ENCODE measurements at places on chromosomes 13 and 19. TPM values are rescaled to one million over a fixed set of nuclear protein-coding genes. Genes with fewer than 3 reads are reported as not detected.
A peak's percentile ranks its signal among the peaks of the same experiment; 100 is the strongest.

GRCh38 chr13:99356262-99357091 lies 49.3 kb upstream of the GPR183 start:
- no peak for DNase-seq

GRCh38 chr13:37495046-37495445 lies 103.5 kb downstream of the POSTN start:
- no peak for DNase-seq

DNA sequence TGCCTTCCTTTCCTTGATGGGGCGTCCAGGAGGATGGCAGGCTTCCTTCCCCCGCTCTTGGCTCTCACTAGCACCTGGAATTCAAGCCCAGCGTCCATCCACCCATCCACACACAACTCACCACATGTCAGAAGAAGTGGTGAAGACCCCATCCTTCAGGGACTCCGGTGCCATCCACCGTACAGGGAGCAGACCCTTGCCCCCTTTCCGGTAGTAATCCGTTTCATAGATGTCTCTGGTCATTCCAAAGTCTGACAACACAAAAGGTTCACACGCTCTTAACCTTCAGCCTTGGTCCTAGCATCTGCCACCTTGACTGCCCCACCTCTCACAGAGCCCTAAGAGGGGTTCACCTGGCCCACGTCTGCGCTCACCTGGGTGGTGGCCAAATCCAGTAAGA lies 51.0 kb downstream of the ZNF557 start:
- DNase-seq, result no peak

DNA sequence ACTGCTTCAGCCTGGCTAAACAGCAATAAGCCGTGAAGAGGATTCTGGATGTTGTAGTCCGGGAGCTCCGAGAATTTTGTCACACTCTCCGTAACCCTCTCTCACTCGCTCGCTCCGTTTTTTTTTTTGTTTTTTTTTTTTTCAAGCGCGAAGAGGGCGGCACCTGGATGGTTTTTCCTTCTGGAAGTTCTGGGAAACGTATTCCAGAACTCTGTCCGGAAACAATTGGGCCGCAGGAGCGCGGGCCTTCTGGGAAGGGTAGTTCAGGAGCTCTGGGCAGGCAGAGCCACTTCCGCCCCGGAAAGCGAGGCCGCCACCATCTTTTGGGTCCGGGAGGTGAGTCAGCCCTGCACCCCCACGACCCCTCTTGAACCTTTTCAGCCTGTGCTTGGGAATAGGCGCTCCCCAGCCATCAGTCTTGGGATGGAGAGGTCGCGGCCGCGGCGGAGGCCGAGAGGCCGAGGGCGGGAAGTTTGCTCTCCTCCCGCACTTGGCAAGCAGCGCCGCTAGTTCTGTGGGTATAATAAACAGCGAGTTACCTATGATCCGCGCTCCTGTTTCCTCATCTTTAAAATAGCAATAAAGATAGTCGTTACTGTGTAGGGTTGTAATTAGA lies at the start of gene ZNF227:
ZNF227 (plus strand) TSS at position 283 of the 616 bp plus-strand sequence. CDS start 5,261 bp downstream, outside the sequence.
- DNase-seq, result peak; percentile 79

The RNF17 gene
- not detected for total RNA-seq

- no peak for DNase-seq
These were observed 367.2 kb downstream of the DNAJC15 start for GRCh38 chr13:43390619-43391018.

DNA sequence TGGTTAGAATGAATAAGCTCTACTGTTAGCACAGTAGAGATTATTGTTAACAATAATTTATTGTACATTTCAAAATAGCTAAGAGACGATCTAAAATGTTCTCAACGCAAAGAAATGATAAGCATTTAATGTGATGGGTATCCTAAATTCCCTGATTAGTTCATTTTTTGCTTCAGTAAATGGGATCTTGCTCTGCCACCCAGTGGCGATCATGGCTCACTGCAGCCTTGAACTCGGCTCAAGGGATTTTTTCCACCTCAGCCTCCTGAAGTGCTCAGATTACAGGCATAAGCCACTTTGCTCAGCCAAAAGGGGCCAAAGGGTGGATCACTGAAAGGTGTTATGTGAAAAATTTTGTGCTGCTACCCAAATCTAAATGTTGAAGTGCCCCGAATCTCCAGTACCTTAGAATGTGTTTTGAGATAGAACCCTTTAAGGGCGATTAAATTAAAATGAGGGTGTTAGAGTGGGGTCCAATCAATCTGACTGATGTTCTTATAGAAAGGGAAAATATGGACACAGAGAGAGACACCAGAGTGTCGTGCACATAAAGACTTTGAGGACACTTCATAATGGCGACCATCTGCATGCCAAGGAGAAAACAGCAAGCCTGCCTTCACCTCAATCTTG lies 31.5 kb upstream of the ZNF766 start:
- DNase-seq, result peak; percentile 46

DNA sequence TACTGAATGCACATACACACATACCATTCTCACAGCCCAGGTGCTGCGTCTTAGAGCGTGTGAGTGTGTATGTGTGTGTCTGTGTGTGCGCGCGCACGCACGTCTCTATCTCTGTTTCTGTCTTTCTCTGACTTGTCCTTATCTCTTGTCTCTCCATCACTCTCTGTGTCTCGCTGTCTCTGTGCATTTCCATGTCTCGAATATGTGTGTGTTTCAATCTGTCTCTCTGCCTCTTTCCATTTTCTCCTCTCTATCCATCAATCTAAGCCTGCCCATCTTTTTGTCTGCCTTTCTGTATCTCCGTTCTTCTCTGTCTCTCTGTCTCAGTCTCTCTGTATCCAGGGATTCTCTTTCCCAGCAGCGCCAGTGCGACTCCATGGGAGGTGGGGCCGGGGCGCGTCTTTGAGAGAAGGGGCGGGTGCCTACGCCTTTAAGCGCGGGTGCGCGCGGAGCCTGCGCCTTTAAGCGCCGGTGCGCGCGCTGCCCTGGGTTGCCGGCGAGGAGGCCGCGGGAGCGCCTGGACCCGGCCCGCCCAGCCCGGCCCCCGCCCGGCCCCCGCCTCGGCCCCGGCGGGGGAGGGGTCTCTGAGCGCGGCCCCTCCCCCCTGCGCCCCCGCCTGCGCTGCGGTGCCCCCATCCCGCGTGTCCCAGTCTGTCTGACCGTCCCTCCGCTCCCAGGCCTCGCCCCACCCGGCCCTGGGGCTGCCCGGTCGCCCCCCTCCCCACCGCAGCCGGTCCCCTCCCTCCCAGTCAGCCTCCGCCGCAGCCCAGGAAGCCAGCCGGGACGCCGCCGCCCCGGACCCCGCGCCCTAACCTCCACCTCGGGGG lies at the start of gene LRFN3:
LRFN3 (plus strand) TSS at position 464 of the 827 bp plus-strand sequence. CDS start 3,052 bp downstream, outside the sequence.
- DNase-seq, result peak; percentile 49

GRCh38 chr13:110187641-110188161 lies 119.3 kb downstream of the COL4A1 start:
- no peak for DNase-seq

GRCh38 chr19:6161271-6161850 lies 25.9 kb downstream of the ACSBG2 start:
- DNase-seq, result no peak

The ZNF880 gene
- total RNA-seq, result 10.0 TPM

The ATP13A1 gene
- total RNA-seq, result 101 TPM

The ZNF493 gene
- 10.0 TPM for total RNA-seq

DNA sequence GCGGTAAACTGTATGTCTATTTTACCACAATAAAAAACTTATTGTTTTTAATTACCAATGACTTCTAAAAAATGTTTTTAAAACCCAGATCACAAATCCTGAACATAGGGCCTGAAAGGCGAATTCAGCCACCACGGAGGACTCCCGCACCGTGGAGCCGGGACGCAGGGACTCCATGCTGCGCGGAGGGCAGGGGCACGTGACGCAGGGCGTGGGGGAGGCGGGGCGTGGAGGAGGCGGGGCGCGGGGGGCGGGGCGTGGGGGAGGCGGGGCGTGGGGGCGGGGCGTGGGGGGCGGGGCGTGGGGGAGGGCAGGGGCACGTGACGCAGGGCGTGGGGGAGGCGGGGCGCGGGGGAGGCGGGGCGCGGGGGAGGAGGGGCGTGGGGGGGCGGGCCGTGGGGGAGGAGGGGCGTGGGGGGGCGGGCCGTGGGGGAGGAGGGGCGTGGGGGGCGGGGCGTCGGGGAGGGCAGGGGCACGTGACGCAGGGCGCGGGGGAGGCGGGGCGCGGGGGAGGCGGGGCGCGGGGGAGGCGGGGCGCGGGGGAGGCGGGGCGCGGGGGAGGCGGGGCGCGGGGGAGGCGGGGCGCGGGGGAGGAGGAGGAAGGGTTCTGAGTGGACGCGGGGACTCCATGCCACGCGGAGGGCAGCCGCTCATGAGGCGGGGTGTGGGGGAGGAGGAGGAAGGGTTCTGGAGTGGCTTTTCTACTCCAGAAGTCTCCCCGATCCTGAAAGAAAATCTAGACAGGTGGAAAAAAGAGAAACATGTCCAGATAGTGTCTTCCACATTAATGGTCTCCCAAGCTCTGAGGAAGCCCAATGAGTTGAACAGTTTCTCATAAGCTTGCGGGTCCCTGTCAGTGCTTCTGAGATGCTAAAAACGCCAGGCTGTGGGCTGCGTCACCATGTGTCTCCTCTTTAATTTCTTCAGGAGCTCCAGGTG lies 4.4 kb upstream of the PROZ start:
- peak; percentile 71 for DNase-seq

The CEACAM4 gene
- not detected for total RNA-seq

GRCh38 chr13:27334774-27335435 lies 64.3 kb downstream of the RASL11A start:
- DNase-seq, result no peak

The NLRP4 gene
- not detected for total RNA-seq

The PBX4 gene
- total RNA-seq, result 12.1 TPM

DNA sequence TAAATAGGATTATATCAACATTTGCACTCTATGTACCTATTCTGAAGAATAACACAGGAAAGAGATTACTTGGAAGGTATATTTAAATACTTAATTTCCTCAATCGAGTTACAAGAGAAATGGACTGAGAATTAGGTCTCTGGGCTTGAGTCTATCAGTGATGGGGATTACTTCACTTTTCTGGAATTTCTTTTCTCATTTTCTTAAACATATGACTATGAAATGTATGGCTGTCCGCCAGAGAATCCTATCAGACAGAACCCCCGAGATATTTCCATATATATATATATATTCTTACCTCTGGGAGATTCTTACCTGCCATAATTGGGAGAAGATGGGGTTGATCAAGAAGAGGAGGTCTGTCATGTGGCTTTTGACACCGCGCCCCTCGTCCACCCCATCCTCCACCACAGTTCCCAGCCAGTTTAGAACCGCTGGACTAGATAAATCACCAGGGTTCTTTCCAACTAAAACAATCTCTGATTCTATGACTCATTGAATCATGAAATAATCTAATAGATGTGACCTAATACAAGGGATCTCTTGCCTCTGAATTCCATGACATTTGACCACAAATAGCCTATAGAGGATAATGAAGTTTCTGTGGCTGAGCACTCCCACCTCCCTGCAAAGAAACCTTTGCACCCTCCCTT lies 231.3 kb downstream of the TBC1D4 start:
- no peak for DNase-seq

The ZNF492 gene
- 2.9 TPM for total RNA-seq

DNA sequence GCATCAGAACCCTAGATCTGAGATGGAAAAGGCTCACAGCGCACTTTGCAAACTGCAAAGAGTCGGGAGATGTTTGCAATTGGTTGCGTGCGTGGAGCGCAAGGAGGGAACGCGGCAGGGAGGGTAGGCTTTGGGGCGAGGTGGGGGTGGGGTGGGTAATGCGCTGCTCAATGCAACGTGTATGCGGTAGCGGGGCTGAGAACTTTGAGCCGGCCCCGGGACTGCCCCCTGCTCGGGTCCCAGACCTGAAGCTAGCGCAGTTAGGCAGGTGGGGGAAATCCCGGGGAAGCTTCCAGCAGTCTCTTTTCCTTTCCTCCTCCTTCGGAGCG lies 971 bp downstream of the FOSB start:
- no peak for DNase-seq

DNA sequence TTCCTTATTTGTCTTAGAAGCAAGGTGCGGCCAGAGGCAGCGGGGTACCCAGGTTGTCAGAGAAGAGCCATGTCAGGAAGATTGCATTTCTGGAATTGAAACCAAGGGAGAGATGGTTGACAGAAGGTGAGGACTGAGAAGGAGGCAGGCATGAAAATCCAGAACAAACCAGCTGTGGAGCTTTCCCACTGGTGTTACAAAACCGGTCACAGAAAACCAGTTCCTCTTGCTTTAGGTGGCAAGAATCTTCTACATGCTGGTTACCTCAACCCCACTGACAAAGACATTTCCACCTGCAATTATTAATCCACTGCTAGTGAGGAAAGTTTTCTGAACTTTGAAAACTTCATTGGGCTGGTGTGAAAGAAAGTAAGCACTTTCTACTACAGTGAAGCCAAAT lies 64.0 kb upstream of the MED4 start:
- no peak for DNase-seq

DNA sequence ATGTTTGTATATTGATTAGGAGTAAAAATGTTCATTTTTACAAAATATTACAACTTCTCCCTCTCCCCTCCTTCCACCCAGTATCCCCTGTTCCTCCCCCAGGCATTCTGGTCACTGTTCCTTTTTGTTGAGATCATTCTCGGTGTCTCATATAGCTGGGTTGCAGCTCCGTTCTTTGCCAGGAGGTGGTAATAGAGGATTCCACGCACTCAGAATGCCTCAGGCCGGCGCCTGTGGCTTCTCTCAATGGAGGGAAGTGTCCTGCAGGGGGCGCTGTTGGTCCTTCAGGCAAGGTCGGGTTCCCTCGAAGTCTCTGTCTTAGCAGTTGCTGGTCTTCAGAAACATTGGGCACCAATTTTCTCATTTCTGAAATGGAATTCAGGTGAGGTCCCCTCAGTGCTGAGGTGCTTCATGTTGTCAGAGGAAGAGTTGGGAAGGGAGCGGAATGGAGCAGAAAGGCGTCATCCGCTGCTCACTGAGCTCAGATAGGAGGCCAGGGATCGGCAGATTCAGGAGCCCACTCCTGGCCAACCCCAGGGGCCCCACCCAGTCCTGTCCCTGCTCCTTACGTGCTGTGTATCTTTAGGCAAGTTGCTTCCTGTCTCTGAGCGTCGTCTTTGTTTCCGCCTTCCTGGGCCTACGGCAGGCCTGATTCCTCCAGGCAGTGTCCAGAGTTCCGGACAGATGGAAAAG lies 10.3 kb upstream of the GARIN5A start:
- peak; percentile 26 for DNase-seq

DNA sequence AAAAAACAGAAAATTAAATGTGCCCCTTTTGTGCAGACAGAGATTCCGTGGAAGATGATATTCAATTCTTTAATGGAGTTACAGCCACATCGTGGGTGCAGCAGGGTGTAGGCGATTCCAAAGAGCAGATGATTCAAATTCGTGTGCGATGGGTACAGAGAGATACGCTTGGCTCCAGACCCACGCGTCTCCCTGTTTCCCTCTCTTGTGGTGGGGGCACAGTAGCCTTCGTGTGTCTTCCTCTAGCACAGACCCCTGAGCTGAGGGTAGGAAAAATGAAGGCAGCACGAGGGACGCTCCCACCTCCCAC lies 4.8 kb downstream of the TSPAN16 start:
- no peak for DNase-seq

The WDR88 gene
- total RNA-seq, result not detected

The CYP4F11 gene
- total RNA-seq, result 0.08 TPM

GRCh38 chr13:35530147-35530546 lies 53.7 kb upstream of the MAB21L1 start:
- DNase-seq, result no peak

GRCh38 chr19:44776402-44777096 lies 1.1 kb upstream of the CBLC start:
- DNase-seq, result no peak

- no peak for DNase-seq
These were observed 95.0 kb downstream of the ZNF737 start for GRCh38 chr19:20470345-20471135.

GRCh38 chr19:32878988-32879387 lies 9.4 kb upstream of the SLC7A9 start:
- DNase-seq, result no peak

Measured in activated T-cell treated with anti-CD3 and anti-CD28 coated beads, Interleukin-2, amount 50 U/mL, for 4 hours (primary cell).